Activated gamma-delta T cell treated with Interleukin-2 at 50 U/mL for 16 hours (primary cell): ENCODE measurements at places on chromosomes 1 and 21.

GRCh38 chr21:27719226-27719625, 752.3 kb upstream of the ADAMTS5 start:
- DNase-seq: no peak

GRCh38 chr21:20944139-20944538, 54.1 kb upstream of the NCAM2 start:
- no peak for DNase-seq

DNA sequence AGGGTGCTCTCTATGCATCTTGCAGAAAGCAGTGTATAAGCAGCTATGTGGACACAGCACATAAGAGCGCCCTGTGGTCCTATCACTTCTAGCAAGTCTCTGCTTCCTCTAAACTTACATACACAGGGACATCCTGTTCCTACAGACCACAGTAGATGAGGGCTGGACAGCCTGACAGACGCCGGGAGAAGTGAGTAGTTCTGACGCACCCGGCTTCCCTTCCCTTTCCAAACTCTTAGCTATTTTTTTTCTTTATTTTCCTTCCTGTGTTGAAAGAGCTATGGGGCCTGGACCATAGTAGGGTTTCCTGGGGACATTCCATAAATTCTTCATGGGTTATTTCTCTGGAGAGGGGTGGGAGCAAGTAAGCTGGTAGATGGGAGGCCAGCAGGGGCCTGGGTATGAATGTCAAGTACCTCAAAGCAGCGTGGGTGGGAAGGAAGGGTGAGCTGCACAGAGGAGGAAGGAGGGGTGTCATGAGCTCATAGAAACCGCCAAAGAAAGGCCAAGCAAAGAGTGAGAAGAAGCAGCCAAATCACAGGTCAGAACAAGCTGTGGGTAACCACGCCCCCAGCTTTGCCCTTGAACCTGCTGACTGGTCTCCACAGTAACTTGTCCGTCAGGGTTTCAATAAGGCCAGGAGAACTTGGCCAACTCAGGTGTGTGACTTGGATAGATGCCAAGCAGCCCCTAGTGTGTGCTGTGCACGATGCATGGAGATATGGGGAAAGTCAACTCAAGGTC, 36.6 kb downstream of the PLXNA2 start:
- no peak for DNase-seq

DNA sequence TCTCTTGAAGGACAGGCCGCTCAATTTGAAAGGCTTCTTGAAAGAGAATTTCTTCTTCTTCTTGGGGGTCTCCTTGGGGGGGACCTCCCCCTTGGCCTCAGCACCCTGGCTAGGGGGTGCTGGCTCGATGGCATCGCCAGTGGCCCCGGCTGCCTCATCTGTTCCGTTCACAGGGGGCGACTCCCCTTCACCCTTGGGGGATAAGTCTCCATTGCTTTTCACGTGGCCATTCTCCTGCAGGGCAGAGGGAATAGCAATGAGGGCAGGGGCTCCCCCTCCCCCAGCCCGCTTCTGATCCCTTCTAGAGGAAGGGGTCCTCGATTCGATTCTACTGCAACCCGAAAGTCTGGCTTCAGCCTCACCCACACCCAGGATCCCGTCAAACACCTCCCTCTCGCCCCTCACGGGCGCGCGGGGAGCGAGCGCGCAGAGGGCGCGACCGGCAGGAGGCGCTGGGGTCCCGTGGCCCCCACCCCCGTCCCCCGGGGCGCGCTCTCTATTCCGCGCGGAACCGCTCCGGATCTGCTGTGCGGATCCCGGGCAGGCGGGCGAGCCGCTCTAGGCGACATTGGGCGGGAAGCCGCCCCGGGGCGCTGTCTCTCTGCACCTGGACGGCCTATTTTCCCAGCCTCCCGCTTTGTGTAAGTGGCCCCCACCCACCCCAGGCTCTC, 1.0 kb downstream of the MARCKSL1 start:
- DNase-seq: peak; percentile 65

- DNase-seq: no peak
These were observed 276.5 kb downstream of the PLPP3 start for GRCh38 chr1:56302878-56303277.

GRCh38 chr1:112341986-112342385, 54.0 kb upstream of the CTTNBP2NL start:
- DNase-seq: no peak

DNA sequence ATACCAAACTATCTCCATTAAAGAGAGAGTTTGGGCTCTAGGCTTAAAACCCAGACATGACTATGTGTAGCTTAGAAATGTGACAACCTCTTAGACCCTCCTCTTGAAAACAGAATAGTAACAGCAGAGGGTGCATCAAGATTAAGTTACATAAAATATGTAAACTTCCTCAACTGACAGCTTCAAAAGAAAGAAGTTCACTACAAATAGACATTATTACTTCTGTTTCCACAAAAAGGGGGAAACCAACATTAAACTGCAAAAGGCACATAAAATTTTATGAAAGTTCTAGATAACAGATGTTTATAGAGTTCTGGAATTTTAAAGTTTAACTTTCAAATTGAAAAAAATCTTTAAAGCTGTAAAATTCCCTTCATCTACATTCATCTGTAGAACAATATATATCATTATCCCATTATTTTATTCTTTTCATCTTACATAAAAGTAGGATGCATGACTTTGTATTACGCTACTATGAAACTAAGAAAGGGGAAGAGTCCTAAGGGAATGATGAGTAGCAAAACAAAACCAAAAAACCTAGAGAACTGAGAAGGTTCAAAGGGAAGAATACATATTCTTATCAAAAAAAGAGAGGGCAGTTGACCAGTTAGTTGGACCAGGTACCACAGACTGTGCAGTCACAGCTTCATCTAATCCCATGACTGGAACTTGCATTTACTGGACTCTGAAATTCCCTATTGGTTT, 177.0 kb downstream of the SIPA1L2 start:
- DNase-seq: no peak

DNA sequence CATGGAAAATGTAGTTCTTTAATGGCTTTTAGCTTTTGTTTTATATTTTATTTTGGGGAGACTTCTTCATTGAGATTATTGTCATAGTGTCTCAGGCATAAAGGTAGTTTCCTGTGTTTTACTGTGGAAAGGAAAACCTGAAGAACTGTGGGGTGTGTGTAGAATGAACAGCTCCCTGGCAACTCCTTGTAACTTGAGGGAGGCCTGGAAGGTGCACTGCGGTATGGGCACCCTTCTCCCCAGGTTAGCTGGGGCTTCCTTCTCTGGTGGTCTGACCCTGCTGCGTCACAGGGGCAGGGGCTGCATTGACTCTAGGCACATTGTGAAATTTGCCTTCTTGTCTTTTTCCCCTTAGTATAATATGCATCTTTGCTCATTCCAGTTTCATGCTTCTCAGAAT, 1.7 kb downstream of the ATP1B1 start:
- DNase-seq: no peak

- DNase-seq: no peak
These were observed 4.2 kb upstream of the LINGO4 start for GRCh38 chr1:151809290-151809984.

GRCh38 chr1:184362876-184363275, 24.0 kb upstream of the C1orf21 start:
- DNase-seq: no peak

- no peak for DNase-seq
These were observed 1.1 kb downstream of the NKAIN1 start for GRCh38 chr1:31238612-31238985.

DNA sequence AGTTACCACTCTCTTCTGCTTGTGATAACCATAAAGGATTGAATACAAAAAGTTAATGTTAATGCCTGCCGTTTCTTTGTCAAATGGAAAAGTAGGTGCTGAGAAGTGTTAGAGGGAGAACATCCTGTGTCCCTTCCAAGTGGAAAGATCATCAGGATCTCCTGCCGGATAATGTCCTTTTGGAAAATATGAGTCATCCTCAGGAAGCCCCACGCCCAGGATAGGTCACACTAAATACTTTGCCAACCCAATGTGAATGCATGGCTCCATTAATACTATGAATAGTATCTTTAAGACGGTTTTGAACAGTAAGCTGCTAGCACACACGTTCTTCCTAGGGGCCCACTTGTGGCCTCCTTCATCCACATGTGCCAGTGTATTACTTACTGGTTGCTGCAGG, 279.5 kb downstream of the ZNF326 start:
- DNase-seq: no peak

DNA sequence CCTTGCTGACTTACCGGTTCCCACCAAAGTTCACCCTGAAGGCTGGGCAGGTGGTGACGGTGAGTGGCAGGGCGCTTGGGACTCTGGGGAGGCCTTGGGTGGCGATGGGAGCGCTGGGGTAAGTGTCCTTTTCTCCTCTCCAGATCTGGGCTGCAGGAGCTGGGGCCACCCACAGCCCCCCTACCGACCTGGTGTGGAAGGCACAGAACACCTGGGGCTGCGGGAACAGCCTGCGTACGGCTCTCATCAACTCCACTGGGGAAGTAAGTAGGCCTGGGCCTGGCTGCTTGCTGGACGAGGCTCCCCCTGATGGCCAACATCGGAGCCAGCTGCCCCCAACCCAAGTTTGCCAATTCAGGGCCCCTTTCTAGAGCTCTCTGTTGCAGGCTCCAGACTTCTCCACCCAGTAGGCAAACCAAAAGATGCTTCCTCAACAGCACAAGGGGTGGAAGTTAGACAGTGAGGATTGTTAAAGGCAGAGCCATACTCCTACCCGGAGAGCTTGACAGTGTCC, 16.4 kb upstream of the SEMA4A start:
- no peak for DNase-seq

DNA sequence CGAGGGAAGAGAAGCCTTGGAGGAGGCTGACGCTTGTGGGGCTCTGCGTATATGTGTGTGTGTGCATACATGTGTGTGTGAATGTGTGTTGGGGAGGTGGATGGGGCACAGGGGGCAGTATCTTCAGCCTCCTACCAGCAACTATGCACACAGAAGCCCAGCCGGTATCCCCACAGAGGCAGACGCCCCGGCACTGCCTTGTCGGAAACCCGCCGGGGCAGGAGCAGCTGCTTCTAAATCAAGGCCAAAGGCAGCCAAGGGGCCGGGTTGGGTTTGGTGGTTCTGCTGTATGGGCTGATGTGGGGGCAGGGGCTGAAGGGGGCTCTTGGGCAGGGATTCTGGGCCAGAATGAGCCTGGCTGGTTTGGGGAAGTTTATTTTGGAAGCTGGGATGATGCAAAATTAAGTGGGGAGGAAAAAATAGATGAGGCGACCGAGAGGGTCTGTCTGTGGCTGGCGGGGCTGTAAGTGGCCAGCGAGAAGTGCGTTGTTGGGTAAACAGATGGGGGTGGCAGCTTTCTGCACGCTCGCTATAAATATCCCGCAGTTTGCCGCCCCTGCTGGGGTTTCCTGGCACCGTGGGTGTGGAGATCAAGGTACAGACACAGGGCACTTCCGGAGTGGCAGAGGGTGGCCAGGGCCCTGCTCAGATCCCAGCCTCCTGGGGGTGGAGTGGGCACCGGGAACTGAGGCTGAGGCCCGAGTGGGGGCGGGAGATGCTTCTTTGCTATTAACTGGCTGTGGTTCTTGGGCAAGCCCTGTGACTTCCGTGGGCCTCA, 11.0 kb upstream of the WNT4 start:
- no peak for DNase-seq

GRCh38 chr1:161498646-161499045, 6.6 kb upstream of the FCGR2A start:
- no peak for DNase-seq

- DNase-seq: no peak
These were observed 17.3 kb upstream of the IRF2BP2 start for GRCh38 chr1:234627009-234627950.

DNA sequence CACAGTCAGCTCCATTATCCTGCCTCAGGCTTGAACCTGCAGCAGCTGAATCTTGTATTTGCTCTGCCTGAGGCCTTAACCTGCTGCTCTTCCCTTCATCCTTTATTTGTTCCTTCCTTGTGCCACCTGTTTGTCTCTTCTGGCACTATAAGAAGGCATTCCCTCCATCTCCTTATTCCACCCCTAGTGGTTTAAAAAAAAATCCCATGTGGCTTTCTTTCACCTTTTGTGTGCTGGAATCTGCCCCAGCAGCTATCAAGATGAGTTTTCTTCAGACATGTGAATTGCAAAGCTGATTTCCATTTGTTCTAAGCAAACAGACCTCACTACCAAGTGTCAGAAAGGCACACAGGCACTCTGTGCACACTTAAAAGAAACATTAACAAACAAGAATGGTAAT, 294.6 kb downstream of the TTLL7 start:
- DNase-seq: no peak

DNA sequence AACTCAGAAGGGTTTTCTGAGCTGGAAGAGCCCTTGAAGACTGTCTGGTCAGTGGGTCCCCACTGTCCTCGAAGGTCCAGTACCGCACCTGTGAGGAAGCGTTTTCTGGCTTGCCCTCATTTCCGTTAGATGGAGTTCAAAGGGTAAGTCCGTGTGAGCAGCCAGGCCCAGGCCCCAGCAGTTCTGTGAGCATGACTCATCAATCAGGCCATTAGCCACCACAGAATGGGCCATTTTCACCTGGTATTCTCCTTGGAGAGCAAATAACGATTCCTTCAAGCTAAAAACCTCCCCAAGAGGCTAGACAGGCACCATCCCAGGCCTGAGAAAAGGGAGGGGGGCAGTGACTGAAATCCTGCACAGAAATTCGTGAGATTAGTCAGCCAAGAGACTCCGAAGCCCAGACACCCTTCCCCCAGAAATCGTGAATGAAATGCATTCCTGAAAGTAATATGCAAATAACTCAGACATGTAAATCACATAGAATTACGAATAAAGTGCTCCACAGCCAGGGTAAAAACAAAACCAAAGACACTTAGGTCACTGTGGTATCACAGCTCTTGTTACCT, 66.0 kb downstream of the BCAR3 start:
- DNase-seq: no peak

GRCh38 chr1:31413405-31414001, 490 bp downstream of the SERINC2 start:
- DNase-seq: peak; percentile 14

DNA sequence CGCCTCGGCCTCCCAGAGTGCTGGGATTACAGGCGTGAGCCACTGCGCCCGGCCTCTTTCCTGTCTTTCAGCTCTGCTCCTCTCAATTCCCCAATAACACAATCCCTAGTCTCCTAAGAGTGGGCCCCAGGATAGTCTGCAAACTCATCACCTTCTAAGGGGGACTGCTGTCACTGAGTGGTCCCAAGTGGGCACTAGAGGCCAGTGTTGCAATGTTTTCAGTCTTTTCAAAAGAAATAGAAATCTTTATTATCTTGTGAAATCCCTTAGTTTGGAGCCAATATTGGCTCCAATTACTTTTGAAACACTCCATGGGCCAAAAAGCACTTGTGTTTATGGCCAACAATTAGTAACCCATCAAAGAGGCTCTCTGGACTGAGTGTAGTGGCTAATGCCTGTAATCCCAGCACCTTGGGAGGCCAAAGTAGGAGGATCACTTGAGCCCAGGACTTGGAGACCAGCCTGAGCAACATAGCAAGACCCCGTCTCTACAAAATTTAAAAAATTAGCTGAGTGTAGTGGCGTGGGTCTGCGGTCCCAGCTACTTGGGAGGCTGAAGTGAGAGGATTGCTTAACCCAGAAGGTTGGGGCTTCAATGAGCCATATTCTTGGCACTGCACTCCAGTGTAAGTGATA, 28.6 kb upstream of the ZNF697 start:
- DNase-seq: no peak

GRCh38 chr1:11944358-11944931, 9.9 kb downstream of the PLOD1 start:
- DNase-seq: no peak
